ENCODE measurements at places on chromosomes 7 and 10.

GRCh38 chr7:138070908-138071307 lies 5.4 kb upstream of the AKR1D1 start:
- DNase-seq, result no peak

DNA sequence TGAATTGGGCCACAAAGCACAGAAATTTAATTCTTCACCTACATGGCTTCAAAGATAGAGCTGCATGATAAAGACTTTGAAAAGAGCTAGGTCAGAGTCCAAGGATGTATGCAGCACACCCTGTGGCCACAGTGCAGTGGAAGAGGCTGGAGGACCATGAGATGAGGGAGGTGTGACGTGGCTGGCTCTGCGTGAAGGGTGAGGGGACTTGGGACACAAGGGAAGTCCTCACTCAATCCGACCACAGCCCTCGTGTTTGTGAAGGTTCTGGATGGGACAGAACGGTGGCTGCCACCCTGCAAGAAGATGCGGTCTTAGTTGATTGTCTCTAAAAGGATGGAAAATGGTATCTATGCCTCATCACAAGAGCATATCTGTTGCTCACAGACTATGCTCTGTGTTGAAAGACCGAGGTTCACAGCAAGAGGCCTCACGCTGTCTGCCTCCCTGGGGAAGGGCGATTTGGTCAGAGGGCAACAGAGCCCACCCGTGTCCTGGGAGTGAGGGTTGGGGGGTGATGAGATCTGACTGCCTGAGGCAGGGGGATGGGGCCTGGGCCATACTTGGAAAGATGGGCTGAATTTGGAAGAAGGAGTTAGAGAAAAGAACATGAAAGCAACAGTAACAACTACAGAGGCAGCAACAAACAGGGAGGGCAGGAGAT lies 174.4 kb upstream of the SHH start:
- DNase-seq, result no peak

- DNase-seq, result peak; percentile 25
Observed at GRCh38 chr7:106613848-106614560, 47.0 kb downstream of the CCDC71L start.

- no peak for DNase-seq
Observed at GRCh38 chr10:47054974-47055373, 143.7 kb downstream of the PTPN20 start.

GRCh38 chr7:71283802-71284201 lies 151.9 kb downstream of the GALNT17 start:
- DNase-seq, result no peak

DNA sequence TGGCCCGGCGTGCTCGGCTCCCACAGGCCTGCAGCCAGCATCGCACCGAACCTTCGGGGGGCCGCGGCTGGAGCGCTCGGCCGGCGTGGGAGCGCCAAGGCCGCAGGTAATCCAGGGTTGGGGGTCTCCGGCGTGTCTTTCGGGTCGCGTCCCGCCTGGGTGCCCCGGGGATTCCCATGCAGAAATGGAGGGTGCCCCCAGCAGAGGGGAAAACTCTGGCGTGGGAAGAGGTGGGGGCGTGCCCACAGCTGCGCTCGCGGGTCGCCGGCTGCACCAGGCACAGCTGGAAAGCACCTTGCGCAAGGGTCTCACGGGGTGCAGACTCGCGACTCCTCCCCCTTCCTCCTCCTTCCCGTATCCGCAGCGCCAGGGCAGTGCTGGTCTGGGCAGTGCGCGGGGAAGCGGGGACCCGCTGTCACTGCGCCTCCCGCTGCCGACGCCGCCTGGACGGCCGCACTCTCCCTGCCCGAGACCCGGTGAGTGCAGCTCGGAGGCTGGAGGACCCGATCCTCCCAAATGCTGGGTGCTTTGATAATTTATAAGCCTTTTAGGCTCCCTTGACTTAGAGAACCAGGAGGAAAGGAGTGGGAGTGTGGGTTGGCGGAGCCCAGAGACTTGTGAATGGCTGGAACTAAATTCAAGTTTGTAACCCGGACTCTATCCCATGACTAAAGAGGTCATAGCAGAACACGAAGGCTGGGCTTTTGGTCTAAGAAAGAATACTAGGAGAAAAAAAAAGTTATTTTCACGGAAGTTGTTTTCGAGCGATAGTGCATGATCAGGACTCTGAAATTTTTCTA lies 489 bp downstream of the MAP3K8 start:
- no peak for DNase-seq

Measured in stromal cell of bone marrow (primary cell).